ENCODE measurements at places on chromosomes 1 and 21.

GRCh38 chr1:36342426-36343185 lies 19.2 kb upstream of the EVA1B start:
- no peak for DNase-seq

DNA sequence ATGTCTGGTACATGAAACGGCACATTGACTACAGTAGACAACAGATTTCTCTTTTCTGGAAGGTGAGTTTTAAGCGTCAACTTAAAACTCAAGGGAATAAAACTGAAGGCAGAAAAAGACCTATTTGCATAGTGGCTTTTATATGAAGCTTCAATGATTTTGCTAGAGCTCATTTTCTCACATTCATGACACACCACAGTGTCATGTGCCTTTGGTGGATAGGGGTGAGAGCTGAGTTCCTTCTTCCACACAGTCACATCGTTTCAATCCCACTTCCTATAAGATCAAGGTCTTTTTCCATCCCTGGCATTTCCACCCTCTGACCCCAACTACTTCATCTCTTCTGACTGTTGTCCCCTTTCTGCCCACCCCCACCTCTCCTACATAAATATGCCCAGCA lies 31.0 kb downstream of the IL12RB2 start:
- DNase-seq, result no peak

GRCh38 chr1:4596486-4596885 lies 57.9 kb upstream of the AJAP1 start:
- DNase-seq, result no peak

- no peak for DNase-seq
Observed at GRCh38 chr1:45177452-45177851, 29.0 kb downstream of the ZSWIM5 start.

DNA sequence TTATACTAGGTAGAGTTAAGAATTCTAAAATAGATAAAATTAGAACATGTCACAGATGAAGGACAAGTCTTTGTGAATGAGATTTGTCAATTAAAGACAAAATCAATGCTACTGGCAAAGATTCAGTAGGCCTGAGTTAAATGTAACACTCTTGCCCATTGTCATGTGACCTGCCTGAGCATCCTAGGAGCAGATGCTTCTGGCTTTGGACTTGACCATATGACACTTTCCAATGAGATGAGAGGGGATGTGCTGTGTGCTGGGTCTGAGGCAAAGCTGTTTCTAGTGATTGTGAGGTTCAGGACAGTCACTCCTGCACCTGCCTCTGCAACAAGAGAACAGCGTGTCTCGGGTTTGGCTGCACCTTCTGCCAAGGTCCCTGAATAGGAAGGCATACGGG lies 144.9 kb downstream of the HIVEP3 start:
- DNase-seq, result no peak

DNA sequence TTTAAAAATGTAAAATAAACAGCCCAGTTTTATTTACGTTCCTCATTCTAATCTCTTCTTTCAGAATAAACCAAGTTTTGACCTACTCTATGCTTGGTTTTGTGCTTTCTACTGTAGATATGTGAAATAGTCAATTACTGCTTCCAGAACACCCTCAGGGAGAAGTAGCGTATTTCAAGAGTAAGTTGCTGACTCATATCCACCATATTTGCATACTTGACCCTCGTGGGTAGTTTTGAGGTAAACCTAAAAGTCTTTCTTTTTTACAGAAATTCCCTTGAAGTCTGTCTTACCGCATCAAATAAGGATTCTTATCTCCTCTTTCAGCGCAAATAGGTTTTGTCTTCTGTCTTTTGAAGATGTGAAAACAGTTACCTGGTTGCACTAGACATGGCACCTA lies 1.4 kb upstream of the OR2L3 start:
- no peak for DNase-seq

DNA sequence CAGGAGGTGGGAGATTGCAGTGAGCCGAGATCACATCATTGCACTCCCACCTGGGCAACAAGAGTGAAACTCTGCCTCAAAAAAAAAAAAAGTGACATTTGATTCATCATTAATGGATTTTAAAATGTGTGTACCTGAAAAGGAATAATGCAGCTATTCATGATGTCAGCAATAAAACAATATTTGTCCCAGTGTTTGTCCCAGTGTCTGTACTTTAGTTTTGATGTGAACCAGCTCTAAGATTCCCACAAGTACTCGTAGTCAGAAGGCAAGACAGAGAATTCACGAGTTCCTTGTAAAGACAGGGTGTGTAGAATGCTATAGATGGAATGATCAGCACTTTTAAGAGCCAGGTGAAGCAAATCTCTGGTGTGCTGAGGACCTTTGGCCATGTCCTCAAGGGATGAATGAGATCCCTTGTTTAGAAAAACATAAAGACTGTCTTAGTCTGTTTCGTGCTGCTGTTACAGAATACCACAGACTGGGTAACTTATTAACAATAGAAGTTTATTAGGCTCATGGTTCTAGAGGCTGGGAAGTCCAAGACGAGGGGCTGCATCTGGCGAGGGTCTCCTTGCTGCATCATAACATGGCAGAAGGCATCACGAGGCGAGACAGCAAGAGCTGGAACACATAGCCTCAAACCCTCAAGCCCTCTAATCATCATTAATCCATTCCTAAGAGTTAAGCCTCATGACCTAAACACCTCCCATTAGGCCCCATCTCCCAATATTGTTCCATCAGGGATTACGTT lies 12.0 kb upstream of the TMPRSS2 start:
- DNase-seq, result no peak

- DNase-seq, result no peak
Observed at GRCh38 chr1:103547840-103548239, 22.3 kb downstream of the RNPC3 start.

All from SHP77 treated with DMSO at 0.1 percent for 48 hours (cell line).